ENCODE measurements at places on chromosomes 1 and 21. TPM values are rescaled to one million over a fixed set of nuclear protein-coding genes. Genes with fewer than 3 reads are reported as not detected.

GRCh38 chr1:162612606-162613400 lies 19.5 kb upstream of the DDR2 start:
- DNase-seq = no peak

DNA sequence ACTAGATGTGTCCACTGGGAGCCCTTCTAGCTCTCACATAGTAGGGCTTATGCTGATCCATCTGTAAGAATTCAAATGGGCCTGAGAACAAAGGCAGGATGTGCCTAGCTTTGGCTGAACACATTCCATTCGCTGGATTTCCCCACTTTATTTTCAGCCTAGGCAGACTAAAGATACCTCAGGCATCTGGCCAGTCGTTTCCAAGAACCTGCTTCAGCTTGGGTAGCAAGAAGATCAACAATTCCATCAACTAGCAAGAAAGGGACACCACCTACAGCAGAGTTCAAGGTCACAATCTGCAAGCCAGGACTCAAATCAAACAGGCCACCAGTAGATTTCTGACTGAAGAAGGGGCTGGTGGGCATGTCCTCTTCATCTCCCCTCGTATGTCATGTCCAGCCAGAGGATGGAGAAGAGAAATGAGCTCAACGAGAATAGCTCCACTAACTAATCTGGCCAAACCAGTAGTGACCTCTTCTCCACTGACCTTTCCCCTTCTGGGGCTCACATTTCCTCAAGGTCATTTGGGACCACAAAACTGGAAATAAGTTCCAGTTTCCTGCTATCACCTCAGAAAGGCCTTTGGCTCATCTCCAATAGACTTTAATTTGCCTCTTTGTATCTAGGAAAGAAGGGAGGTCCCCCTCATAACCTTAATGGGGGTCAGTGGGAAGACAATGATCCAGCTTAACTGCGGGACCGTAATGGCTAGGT lies 14.2 kb downstream of the TXNIP start:
- no peak for DNase-seq

- DNase-seq = no peak
Measured at GRCh38 chr21:17650292-17650691, 37.6 kb upstream of the BTG3 start.

LCK gene
- not detected for total RNA-seq

METTL13 gene
- 30.8 TPM for total RNA-seq

DNA sequence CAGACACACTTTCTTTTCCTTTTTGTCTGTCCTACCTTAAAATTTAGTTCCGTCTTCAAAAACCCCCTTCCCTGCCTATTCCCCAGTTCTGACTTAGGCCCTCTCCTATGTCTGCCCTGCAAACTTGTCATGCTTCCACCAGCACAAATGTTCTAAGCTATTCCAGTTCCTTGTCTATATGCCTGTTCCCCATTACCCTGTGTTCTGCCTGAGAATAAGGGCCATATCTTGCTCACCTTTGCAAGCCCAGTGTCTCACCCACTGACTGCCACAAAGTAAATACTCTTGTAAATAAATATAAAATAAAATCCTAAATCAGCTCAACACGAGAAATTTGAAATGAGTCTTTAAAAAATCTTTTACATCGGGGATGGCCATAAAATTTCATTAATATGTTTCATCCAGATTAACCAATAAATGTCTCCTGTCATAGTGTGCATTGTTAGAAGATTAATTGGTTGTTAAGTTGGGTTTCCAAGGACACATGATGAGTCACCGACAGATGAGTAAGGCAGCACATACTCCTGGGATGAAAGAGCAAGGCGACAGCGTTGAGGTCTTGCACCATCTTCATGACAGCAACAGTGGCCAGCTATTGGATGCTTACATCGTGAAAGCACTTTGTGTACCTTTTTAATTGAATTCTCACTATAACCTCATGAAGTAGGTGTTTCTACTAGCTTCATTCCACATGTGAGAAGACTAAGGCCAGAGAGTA lies 92.6 kb upstream of the NGF start:
- peak; percentile 97 for DNase-seq

GRCh38 chr1:90721210-90722194 lies 4.4 kb upstream of the BARHL2 start:
- peak; percentile 38 for DNase-seq

DNA sequence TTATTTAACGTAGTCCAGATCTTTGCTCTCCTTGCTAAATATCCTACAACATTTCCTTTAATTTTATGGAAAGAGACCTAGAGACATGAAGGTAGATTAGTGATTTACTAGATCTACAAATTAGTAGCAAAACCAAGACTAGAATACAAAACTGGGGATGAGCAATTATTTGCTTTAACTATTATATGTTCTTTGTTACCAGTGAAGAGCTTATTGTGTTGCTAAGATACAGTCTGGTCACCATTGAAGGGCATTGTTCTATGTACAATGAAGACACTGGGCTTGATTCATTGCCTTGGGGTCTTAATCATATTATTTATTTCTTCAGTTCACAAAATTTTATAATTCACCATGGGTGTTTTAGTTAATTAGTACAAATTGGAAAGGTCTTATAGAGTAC lies 88.3 kb downstream of the S1PR1 start:
- DNase-seq = no peak

DNA sequence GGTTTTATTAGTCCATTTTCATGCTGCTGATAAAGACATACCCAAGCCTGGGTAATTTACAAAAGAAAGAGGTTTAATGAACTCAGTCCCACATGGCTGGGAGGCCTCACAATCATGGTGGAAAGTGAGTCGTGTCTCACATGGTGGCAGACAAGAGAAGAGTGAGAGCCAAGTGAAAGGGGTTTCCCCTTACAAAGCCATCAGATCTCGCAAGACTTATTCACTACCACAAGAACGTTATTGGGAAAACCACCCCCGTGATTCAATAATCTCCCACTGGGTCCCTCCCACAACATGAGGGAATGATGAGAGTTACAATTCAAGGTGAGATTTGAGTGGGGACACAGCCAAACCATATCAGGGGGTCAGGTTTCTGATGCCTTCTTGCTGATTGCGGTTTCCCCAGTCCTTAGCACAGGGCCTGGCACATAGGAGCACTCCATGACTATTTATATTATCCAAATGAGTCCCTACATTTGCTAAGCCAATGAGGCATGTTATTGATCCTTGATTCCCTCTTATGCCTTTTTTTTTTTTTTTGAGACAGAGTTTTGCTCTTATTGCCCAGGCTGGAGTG lies 35.3 kb upstream of the PAXBP1 start:
- no peak for DNase-seq

- peak; percentile 94 for DNase-seq
Measured at GRCh38 chr21:28229814-28230213, 762.9 kb downstream of the LTN1 start.

BNIPL gene
- 4.7 TPM for total RNA-seq

DNA sequence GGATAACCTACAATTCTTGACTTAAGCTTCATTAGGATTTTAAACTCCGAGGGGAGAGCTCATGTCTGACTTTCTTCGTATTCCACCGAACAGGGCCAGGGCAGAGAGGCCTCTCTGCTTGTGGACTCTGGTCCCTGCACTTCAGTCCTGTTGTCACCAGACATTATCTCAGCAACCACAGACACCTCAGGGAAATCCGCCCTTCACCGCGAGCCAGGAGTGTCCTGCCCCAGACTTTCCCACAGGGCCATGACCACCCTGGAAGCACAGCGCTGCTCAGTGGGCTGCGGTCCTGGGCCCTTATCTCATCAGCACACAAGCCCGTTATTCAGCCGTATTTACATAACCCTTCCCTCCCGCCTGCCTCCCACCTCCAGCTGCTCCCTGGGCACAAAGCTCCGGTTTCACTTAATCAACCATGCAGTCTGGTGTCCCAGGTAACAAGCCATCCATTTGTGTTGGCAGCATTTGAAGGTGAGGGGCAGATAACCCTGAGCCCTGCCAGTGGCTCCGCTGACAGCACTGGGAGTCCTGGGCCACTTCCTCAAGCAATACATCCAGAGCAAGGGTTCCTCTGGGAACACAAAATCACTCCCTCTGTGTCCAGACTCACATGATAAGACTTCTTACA lies 122.8 kb upstream of the RAB4A start:
- DNase-seq = no peak

LRRC3 gene
- under 0.01 TPM for total RNA-seq

DNA sequence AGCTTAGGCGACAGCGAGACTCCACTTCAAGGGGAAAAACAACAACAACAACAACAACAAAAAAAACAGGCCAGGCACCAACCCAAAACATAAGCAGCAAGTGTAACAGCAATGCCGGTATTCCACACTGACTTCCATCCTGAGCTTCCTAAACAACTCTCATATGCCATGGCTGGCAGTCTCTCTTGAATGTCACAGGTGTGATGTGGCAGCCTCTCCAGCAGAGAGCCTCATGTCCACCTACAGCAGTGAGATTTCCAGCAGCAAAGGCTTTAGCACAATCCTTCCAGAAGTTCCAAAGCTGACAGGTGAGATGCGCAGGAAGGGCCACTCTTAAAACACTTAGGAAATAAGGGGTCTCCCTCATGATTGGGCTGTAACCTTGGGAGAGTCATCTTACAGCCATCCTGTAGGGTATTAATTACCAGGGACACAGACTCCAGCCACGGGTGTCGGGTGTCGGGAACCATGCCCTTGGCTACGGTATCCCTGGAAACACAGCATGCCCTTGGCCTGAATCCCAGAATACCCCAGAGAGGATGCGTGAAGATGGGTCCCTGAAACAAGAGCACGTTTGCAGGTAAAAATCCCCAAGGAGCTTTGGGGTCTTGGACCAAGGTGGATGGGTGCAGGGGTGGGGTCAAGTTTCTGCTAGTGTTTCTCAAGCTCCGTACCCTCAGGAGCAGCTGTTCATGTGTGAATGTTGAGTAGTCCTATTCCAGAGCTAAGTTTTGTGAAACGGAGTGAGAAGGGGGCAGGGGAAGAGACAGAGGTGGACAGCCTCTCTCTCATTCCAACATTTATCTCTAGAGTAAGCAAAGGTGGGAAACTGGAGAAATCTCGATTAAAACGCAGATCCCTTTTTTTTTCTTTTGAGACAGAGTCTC lies 31.4 kb downstream of the CLSTN1 start:
- no peak for DNase-seq

CD52 gene
- total RNA-seq = not detected

- no peak for DNase-seq
Measured at GRCh38 chr1:5815211-5815610, 177.0 kb downstream of the NPHP4 start.

DNA sequence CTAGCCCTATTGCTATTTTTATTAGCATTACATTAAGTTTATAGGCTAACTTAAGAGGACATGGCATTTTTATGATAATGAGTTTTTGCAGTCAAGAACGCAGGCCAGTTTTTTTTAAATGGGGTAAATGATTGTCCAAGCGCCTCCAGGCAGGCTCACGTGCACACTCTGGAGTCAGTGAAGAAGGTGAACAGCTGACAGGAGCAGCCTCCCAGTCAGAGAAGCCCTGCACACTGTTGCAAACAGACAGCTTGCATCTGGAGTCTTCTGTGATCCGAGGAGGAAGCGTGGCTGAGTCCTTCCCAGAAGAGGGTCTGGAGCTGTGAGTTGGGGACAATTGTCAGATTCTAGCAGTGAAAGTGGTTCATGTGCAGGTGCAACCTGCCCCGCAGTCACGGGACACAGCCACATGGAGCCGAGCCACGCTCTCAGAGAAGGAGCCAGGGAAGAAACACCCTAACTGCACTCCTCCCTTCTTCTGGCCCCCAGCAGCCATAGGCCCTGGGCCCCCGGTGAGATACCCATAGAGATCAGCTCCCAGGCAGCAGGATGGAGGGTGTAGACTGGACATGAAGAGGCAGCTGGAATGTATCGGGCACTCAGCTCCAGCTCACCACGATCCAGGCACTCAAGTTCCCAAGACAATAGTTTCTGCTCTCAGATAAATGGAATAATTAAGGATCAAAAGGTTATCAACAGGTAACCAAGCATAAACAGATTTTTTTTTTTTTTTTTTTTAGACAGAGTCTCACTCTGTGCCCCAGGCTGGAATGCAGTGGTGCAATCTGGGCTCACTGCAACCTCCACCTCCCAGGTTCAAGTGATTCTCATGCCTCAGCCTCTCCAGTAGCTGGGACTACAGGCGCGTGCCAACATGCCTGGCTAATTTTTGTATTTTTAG lies 26.4 kb downstream of the CAPN2 start:
- peak; percentile 61 for DNase-seq

TFF3 gene
- 0.64 TPM for total RNA-seq

NR1I3 gene
- not detected for total RNA-seq

DNA sequence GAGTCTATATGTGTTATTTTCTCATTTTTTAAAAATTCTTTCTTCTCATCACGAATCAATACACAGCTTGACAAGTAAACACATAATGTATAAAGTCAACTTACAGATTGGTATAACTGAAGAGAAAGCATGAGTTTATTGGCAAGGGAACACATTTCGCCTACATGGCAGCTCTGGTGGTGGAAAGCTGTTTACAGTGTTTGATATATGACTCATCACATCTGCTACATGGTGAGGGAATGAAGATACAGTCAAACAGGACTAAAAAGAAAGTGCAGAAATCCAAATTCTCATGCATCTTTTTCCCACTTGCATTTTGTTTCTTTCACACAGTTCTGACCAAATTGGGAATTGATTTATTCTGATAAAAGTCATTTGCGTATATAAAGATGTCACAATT lies 122.2 kb upstream of the ADGRL4 start:
- DNase-seq = peak; percentile 66
